HuH-7 (cell line): ENCODE measurements at places on chromosomes 11 and 22.
A peak's percentile ranks its signal among the peaks of the same experiment; 100 is the strongest.

- no peak for DNase-seq
These were observed 13.3 kb upstream of the MB start for GRCh38 chr22:35630387-35630793.

- peak; percentile 50 for DNase-seq
These were observed 21.3 kb upstream of the NELL1 start for GRCh38 chr11:20647976-20648565.

DNA sequence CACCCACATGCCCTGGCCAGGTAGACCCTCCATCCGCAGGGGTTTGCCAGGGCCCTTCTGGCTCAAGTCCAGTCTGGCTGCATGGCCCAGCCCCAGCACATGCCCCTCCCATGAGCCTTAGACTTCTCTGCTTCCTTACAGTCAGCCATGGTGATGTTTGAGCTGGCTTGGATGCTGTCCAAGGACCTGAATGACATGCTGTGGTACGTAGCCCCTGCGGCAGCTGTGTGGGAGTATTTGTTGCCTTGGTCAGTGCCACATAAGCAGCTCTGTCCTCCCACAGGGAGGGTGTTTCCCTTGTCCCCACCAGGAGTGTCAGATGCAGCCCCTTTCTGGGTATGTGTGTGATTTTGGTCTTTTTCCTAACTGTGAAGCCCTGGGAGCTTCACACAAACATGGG lies 17.5 kb downstream of the CDC45 start:
- no peak for DNase-seq

DNA sequence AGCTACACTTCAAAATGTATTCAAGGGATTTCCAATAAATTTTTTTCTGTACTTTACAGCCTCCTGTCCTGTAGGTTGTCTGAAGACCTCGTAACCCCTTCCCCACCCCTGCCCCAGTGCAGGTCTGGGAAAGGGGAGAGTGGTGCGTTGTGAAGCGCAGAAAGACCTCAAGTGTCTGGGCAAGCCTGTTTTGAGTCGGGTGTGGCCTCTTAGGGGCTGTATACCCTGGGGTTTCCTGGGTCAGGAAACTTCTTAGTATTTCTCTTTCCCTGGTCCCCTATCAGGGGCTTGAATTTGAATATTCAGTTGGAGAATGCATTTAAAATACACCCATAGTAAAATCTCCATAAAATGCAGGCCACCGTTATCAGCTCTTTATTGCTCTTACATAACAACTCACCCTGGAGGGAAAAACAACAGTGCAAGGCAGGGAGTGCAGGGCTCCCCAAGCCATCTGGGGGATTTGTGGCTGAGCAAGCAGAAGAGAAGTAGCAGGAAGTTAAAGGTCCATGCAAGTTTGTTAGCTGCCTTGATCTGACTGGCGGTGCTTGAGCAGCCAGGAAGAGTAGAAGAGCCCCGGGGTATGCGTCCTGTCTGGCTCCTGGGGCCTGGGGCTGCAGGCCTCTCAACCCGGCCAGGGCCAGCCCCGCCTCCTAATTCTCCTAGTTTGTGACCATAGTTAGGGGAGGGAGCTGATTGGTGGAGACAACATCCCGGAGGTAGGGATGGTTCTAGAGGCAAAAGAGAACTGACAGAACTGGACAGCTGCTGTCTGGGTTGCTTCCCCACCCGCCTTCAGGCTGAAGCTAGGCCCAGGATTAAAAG lies 25.7 kb downstream of the ARHGAP1 start:
- DNase-seq = peak; percentile 84

GRCh38 chr11:126355926-126356897 lies 726 bp downstream of the ST3GAL4 start:
- peak; percentile 52 for DNase-seq

GRCh38 chr11:99446400-99446799 lies 425.7 kb downstream of the CNTN5 start:
- no peak for DNase-seq

DNA sequence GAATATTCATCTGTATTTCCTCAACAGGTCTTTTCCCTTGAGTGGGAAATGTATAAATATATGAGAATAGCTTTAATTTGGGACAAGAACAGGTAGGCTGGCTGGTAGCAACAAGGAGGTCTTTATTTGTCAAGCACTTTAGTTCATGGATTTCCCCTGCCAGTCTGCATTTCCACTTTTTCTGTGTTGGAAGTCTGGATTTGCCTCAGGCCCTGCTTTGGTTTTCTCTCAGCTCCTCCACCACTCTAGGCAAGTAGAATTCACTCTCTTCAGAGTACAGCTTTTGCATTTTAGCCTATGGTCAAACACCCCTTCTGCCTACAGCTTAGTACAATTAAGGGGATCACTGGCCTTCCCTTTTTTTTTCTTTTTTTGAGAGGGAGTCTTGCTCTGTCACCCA lies 57.1 kb downstream of the QSER1 start:
- no peak for DNase-seq
